Myocyte (in vitro differentiated cells): ENCODE measurements at places on chromosomes 6 and 20. TPM values are rescaled to one million over a fixed set of nuclear protein-coding genes. Genes with fewer than 3 reads are reported as not detected.

Gene BMP5
- not detected in 2 replicates for total RNA-seq

GRCh38 chr6:81608776-81609175 lies 143.7 kb downstream of the TENT5A start:
- no peak for DNase-seq

Gene ARMH2
- not detected in 2 replicates for total RNA-seq

- no peak for DNase-seq
These were observed 1.0 kb downstream of the RALGAPA2 start for GRCh38 chr20:20711413-20711812.

DNA sequence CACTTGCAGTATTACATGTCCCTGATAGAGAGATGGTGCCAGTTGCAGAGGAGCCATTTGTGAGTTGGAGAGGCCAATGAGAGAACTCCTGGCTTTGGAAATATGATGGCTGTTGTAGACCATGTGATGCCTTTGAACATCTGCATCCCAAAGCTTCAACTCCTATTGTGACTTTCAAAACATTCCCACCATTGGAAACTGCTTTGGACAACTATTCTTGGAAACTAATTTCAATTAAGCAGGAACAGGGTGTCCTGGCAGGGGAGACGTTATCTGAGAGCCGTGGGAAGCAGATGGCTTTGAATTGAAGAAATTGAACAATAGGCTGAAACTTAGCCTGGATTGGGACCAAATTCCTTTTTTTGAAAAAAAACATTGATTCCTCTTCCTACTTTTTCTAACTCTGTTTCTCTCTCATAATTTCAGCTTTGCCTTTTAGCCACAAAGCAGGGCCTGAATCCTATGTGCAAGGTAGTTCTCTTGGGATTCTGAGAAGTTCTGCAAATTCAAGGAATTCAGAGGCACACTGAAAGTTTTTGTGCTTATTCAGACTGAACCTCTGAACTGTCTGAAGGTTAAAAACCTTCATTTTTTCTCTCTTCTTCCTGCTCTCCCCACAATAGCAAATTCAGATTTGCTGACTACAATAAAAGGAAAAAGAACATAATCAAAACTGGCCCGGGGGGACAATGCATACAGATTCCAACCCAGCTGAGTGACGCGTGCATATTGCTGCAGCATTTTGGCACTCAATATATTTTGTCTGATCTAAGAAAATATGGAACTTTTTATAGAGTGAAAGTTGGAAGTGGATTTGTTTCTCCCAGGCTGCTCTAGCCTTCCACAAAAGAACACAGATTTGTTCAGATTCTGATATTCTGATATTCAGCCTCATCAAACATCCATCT lies 720.4 kb upstream of the CHD6 start:
- DNase-seq, result no peak
